Activated T-helper 1 cell treated with anti-CD3 and anti-CD28 coated beads, Interleukin-12 subunit alpha, Interleukin-12 subunit beta, Interleukin-2, Interleukin-4 antibody, amounts not matched to agents 30 ng/mL and 10 ng/mL and 1 ng/mL, durations not matched to agents 14 hours and 24 hours and 36 hours (primary cell): ENCODE measurements at places on chromosomes 13 and 19. TPM values are rescaled to one million over a fixed set of nuclear protein-coding genes. Genes with fewer than 3 reads are reported as not detected.

DNA sequence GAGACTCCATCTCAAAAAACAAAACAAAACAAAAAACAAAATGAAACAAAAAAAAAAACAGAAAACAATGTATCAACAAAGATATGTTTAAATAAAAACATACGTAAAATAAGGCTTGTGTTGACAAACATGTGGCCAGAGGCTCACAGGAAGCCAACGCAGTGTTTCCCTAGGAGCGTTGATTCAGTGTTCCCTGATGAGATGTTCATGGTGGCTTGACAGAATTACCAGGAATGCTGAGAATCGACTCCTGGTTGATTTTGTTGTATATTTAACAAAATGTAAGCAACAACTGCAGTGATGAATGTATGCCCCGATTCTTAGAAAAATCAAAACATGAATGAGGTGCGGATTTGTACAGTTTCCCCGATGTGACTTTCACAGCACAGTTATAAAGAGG is 8.9 kb upstream of the ZNF787 start:
- DNase-seq: no peak

DNA sequence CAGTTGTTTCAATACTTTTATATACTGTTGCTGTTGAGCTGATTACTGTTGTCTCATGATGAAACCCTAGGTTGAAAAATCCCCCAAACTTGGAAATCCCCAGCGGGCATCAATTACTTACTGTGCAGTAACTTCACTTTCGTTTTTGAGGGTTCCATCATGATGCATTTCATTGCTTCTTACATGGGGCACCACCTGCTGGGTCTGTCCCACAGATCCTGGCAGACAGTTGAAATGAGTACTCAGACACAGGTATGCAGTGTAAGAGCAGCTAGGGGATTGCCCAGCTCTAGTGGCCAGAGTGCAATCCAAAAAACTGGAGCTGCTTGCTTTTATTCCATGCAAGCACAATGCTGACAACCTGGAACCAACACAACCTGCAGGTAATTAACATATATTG is 132.5 kb upstream of the ZNF91 start:
- DNase-seq: no peak

DNA sequence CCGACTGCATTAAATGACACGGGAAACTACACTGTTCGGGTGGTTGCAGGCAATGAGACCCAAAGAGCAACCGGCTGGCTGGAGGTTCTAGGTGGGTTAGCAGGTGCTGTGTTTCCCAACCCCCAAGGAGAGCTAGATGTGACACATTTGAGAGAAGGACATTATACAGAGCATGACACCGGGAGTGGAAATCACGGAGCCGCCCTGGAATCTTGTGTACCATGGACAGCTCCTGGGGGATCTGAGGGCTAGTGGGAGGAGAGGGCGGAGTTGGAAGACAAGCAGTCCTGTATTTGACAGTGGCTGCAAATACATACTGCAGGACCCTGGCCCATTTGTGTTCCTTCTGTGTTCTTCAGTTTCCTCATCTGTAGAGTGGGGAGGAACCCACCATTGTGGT is 2.3 kb downstream of the CEACAM18 start:
- no peak for DNase-seq

MEX3D gene
- total RNA-seq: 14.6 and 15.0 TPM in 2 replicates

- DNase-seq: peak; percentile 17
Measured at GRCh38 chr19:7426986-7427385, 61.8 kb downstream of the PEX11G start.

STOML3 gene
- not detected in 2 replicates for total RNA-seq

DNA sequence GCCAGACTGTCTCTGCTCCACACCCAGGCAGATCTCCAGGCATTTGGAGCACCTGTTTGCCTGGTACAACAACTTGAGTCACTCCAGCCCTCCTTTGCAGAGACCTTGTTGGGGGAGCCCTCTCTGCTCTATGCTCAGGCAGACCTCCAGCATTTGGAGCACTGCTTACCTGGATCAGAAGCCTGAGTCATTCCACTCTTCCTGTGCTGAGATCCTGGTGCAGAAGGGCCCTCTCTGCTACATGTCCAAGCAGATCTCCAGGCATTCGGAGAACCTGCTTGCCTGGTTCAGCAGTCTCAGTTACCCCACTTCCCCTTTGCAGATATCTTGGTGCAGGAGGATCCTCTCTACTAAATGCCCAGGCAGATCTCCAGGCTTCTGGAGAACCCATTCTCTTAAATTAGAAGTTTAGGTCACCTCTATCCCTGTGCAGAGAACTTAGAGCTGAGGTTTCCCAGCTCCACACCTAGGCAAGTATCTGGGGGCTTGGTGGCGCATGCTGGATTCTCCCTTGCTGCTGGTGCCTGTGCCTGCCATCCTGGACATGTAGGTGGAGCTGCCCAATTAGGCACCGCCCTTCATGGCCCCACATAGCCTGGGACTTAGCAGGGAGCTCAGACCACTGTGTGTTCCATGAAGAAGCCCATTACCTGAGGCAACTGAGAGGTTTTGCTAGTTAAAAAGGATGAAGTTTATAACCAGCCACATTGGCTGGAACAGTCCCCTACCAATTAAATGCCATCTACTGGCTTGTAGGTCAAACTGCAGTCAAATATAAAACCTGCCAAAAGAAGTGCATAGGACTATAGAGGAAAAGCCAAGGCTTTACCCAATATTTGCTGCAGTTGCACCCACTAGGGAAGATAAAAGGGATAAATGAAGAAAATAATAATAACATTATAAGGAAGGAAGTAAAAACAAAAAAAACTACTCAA is 97.6 kb upstream of the SLITRK6 start:
- no peak for DNase-seq

CCNE1 gene
- 55.1 and 58.4 TPM in 2 replicates for total RNA-seq

SHANK1 gene
- total RNA-seq: not detected in 2 replicates

DNA sequence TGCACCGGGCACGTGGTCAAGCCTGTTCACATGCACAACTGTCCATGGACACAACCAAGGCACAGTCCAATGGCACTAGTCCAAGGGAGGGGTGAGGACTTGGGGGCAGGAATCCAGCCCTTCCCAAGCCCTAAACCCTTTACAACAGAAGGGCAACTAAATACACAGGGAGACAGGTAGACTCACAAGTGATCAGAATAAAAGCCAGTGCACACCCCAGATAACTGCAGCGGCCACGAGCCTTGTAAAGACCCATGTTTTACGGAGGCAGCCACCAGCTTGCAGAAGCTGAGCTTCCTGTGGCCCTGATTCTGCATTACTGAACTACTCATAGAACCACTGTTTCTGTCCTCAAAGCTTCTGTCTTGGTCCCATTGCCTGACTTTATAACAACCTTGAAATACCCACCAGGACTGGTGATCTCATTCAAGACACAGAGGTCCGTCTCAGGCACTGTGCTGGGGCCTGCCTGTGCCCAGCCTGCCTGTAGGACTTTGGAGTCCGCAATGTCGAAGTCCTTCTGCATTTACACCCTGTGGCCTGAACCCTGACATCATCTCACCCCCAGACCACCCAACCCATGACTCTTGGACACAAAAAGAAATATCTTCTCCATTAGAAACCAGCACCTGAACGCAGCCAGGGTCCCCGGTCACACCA is 181.2 kb downstream of the COL4A1 start:
- DNase-seq: no peak

GRCh38 chr13:41652735-41653361 is 195.5 kb downstream of the RGCC start:
- no peak for DNase-seq

GRCh38 chr13:44206434-44206833 is 167.2 kb upstream of the SERP2 start:
- no peak for DNase-seq

GRCh38 chr19:45428384-45429231 is 4.9 kb upstream of the ERCC1 start:
- DNase-seq: no peak

ZNF433 gene
- 0.39 TPM in 1 of 2 replicates, not detected in the other for total RNA-seq

DNA sequence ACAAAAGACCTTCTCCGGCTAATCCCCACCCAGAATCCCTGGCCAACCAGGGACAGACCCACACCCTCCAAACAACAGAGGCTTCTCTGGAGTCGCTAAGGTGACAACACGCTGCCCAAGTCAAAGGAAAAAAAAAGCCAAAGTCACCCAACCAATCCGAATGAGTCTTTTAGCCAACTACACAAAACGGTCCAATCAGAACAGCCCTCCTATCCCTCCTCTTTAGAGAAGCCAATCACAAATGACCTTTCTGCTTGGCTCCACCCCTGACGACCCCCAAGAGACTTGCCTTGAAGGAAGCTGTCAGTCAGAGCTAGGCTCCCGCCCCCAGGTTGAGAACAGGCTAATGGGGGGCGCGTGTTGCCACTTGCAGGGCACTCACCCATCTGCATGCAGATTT is 6.6 kb upstream of the FBXW9 start:
- no peak for DNase-seq

- DNase-seq: no peak
Measured at GRCh38 chr19:15320116-15320515, 12.2 kb downstream of the BRD4 start.

DNA sequence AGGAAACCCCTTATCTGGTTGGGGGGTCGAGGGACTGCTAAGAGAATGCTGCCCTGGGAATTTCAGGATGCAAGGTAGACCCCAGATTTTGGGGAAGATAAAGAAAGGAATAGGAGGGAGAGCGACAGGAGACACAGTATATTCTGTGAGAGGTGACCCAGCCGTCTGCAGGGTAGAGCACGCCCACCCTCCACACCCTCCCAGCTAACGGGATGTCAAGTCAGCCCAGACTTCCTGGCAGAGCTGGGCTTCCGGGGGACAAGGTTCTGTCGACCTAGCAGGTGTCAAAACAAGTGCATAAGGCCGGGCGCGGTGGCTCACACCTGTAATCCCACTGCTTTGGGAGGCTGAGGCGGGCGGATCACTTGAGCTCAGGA is 695 bp upstream of the PRR36 start:
- DNase-seq: no peak

DNA sequence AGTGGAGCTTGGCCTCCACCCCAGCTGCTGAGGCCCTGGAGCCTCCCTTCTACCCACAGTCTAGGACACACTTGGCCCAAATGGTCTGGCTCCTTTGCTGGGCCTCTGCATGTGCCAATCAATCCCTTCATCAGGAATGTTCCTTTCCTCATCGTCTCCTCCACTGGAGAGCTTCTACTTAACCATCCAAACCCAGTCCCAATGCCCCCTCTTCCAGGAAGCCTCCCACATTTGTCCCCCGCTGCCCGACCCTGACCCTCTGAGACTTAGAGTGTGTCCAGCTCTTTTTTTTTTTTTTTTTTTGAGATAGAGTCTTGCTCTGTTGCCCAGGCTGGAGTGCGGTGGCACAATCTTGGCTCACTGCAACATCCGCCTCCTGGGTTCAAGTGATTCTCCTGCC is 2.5 kb downstream of the DUS3L start:
- no peak for DNase-seq

- peak; percentile 22 for DNase-seq
Measured at GRCh38 chr19:10074153-10074552, 12.0 kb upstream of the SHFL start.

DNA sequence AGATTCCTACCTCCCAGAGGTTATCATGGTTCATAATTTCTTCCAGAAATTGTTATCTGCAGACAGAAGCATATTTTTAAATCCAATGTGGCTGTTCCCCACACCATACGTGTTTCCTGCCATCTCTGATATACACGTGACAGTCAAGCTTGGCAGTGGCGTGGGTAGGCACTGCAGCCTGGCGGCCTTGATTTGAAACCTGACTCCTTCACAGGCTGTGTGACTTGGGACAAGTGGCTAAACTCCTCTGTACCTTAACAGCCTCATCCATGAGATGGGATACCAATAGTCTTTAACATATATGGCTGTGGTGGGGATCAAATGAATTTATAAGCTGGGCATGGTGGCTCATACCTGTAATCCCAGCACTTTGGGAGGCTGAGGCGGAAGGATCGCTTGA is 33.2 kb downstream of the DPF1 start:
- no peak for DNase-seq

GRCh38 chr19:31347828-31348392 is 1.3 kb downstream of the TSHZ3 start:
- DNase-seq: no peak

DNA sequence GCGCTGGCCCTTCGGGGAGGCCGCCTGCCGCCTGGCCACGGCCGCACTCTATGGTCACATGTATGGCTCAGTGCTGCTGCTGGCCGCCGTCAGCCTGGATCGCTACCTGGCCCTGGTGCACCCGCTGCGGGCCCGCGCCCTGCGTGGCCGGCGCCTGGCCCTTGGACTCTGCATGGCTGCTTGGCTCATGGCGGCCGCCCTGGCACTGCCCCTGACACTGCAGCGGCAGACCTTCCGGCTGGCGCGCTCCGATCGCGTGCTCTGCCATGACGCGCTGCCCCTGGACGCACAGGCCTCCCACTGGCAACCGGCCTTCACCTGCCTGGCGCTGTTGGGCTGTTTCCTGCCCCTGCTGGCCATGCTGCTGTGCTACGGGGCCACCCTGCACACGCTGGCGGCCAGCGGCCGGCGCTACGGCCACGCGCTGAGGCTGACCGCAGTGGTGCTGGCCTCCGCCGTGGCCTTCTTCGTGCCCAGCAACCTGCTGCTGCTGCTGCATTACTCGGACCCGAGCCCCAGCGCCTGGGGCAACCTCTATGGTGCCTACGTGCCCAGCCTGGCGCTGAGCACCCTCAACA is 1.2 kb downstream of the F2RL3 start:
- no peak for DNase-seq

GRCh38 chr13:51244637-51245405 is 22.6 kb downstream of the FAM124A start:
- DNase-seq: no peak

FOSB gene
- total RNA-seq: 16.8 and 17.2 TPM in 2 replicates

MYH14 gene
- total RNA-seq: not detected in 2 replicates

DNA sequence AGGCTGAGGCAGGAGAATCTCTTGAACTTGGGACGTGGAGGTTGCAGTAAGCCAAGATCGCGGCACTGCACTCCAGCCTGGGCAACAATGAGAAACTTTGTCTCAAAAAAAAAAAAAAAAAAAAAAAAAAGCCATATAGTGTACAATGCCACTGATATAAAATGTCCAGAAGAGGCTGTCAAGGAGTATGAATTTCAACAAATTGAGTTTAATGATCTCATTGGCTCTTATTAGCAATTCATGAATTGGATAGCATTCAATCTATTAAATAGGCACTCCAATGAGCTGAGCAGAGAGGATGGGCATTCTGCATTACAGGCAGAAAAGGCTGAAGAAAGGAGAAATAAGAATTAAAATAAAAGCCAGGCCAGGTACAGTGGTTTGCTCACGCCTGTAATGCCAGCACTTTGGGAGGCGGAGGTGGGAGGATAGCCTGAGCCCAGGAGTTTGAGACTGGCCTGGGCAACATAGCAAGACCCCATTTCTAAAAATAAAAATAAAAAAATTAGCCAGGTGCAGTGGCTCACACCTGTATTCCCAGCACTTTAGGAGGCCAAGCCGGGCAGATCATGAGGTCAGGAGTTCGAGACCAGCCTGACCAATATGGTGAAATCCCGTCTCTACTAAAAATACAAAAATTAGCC is 757 bp upstream of the LMNB2 start:
- no peak for DNase-seq
